ENCODE measurements at places on chromosomes 5 and 9.
A peak's percentile ranks its signal among the peaks of the same experiment; 100 is the strongest.

DNA sequence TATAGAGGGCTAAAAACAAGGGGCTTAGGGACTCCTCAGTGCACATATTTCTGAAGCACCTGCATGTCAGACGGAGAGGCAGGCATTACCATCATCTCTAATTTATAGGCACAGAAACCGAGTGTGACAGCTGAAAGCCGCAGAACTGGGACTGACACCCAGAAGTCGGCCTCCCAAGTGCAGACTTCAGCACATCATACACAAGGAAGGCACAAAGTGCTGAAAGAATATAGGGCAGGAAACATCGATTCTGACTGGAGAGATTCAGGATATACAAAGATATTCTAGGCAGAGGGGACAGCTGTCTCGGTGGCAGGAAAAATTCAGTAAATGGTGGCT, 11.2 kb downstream of the MRPS27 start:
- peaks cover 32% of the 10 kb centered on the region for H3K4me1 ChIP-seq
- no peaks in the 10 kb centered on the region for H3K27me3 ChIP-seq
- H3K4me3 ChIP-seq = peak overlapping the region; percentile 86
- H3K27ac ChIP-seq = peak overlapping the region; percentile 94
- peaks cover 41% of the 10 kb centered on the region for H3K36me3 ChIP-seq

DNA sequence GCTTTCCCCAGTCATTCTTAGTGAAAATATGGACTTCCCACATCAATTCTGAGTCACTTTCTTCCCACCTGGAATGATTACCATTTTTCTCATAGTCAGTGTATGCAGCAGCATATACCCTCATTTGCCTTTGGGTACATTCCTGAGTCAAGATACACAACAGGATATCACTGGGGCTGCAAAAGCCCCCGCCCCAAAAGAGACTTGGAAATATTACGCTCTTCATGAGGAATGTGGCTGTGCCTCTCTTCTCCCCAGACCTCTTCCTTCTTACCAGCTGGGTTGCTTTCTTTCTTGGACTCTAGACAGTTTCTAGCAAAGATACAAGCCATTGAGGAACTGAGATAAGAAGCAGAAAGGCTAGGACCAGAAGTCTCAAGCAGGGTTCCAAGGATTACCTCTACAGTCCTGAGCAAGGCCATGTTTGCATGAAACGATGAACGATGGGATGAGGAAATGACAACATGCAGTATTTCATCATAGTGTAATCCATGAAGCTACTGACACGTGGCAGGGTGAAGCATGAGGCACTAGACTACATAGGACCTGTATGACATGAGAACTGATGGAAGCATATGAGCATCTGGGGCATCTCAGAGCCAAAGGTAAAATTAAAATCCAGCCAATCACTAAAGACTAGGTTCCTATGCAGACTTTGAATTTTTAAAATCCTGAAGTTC, 218.1 kb downstream of the RAB3C start:
- no peak overlapping the region for H3K27ac ChIP-seq
- no peaks in the 10 kb centered on the region for H3K36me3 ChIP-seq
- H3K4me3 ChIP-seq = no peak overlapping the region
- peaks cover 8% of the 10 kb centered on the region for H3K27me3 ChIP-seq

GRCh38 chr9:21311889-21312288, 6.8 kb upstream of the IFNA5 start:
- DNase-seq = no peak
- no peak overlapping the region for H3K27ac ChIP-seq
- H3K4me3 ChIP-seq = no peak overlapping the region
- peaks cover 5% of the 10 kb centered on the region for H3K4me1 ChIP-seq
- H3K36me3 ChIP-seq = no peaks in the 10 kb centered on the region

- no peak for DNase-seq
- H3K4me1 ChIP-seq = peaks cover 31% of the 10 kb centered on the region
- H3K27me3 ChIP-seq = no peaks in the 10 kb centered on the region
- peaks cover 9% of the 10 kb centered on the region for H3K36me3 ChIP-seq
Measured at GRCh38 chr5:122775550-122776542, 966 bp downstream of the SNX2 start.

DNA sequence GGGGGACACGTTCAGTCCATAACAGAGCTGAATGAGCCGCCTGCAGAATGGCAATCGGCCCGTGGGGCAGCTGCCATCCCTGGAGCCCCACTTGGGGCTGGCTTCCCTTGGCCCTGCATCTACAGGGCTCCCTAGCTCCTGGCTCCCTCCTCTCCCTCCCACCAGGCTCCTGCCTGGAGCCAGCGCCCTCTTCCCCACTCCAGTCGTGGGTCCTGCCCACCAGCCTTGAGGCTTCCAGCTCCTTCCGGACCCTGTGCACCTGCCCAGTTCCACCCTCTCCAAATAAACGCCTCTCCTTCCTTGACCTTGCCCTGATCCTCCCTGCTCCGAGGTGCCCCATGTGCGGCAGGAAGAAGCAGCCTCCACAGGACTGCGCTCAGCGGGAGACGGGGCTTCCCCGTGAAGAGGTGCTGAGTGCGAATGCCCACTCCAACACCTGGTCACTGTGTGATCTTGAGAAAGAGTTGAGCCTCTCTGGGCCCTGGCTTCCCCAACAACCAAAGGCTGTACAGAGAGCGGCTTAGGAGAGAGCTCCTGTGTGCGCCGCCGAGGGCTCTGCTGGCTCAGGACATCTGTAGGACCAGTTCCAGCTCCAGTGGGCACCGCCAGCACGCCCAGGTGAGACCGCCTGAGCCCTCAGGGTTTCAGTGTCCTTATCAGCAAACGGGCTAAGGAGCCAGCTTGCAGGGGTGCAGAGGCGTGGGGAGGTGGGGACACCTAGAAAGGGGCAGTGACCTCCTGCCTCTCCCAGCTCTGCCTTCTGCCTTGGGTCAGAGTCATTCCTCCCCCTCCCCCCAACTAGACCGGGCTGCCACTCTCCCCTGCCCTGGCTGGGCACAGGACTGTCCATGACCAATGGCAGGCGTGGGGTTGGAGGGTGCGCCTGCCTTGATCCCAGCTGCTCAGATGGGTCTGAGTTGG, 12.1 kb downstream of the C9orf50 start:
- peaks cover 38% of the 10 kb centered on the region for H3K4me1 ChIP-seq
- no peak overlapping the region for H3K4me3 ChIP-seq
- no peaks in the 10 kb centered on the region for H3K27me3 ChIP-seq
- no peaks in the 10 kb centered on the region for H3K36me3 ChIP-seq
- no peak overlapping the region for H3K27ac ChIP-seq

DNA sequence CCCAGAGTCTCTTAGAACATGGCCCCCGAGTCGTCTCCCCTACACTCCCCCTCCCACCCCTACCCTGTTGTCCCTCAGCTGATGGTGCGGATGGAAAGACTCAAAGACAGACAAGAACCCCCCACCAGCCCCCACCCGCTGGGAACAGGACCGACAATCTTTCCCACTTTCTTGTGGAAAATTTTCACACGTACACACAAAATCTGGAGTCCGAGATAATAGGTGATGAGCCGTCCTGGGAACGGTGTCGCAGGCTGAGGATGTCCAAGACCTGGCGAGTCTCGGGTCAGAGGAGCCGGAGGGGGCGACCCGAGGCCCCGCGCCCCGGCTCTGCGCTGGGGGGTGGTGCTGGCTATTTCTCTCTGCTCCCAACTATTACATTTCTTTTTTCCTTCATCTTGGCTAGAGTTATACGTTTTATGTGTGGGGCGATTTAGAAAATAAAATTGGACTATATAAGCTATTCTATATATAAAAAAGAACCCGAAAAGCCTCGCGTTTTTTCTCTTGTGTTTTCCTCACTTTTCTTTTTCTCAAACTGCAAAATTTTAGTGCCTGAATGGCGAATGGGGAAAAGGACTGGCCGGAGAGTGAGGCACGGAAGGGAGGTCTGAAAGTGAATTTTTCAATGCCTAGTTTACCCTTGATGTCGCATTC, 188.8 kb downstream of the MEF2C start:
- H3K27ac ChIP-seq = no peak overlapping the region
- H3K4me1 ChIP-seq = peaks cover 16% of the 10 kb centered on the region
- no peak overlapping the region for H3K4me3 ChIP-seq
- peaks cover 72% of the 10 kb centered on the region for H3K27me3 ChIP-seq

- peaks cover 24% of the 10 kb centered on the region for H3K27me3 ChIP-seq
- DNase-seq = no peak
- H3K36me3 ChIP-seq = no peaks in the 10 kb centered on the region
- H3K27ac ChIP-seq = no peak overlapping the region
Measured at GRCh38 chr9:88528080-88528790, 6.7 kb upstream of the NXNL2 start.

DNA sequence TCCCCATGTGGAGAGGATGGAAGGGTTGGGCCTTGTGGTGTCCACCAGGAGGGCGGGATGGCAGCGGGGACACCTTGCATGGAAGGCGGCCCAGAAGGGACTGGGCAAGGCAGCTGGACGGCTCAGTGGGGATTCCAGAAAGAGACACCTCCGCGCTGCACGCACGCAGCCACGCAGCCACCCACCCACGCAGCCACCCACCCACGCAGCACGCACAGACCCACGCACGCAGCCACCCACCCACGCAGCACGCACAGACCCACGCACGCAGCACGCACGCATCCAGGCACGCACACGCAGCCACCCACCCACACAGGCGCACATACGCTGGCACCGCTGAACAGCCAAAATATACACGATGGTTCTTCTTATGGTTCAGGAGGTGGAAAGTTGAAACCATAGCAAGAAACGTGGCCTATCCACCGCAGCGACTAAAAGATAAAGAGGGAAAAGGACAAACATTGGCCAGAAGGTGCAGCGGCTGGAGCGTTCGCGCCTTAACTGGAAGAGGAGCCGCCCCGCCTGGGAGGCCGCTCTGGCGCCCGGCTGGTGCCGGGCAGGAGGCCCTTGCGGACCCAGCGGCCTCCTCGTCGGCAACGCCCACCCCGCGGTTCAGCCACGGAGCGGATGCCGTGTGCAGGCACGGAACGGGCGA, 22.2 kb upstream of the EXOC3 start:
- no peak overlapping the region for H3K4me3 ChIP-seq
- H3K4me1 ChIP-seq = peaks cover 20% of the 10 kb centered on the region
- H3K27ac ChIP-seq = no peak overlapping the region
- no peaks in the 10 kb centered on the region for H3K27me3 ChIP-seq
- peaks cover 12% of the 10 kb centered on the region for H3K36me3 ChIP-seq
- DNase-seq = no peak

DNA sequence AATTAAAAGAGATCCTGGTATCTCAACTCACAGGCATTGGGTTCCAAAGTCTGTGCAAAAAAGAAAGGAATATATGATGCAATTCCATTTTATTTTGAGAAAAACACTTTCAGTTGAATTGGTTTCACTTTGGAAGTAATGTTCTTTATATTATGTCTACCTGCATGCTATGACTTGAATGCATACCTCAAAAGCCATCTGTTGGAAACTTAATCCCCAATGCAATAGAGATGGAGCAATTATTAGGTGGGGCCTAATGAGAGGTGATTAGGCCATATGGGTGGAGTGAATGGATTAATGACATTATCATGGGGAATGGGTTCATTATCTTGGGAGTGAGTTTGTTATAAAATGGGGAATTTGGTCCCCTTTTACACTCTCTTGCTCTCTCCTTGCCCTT, 293.3 kb downstream of the CSNK1G3 start:
- no peaks in the 10 kb centered on the region for H3K36me3 ChIP-seq
- no peak overlapping the region for H3K27ac ChIP-seq
- DNase-seq = no peak
- no peaks in the 10 kb centered on the region for H3K27me3 ChIP-seq

DNA sequence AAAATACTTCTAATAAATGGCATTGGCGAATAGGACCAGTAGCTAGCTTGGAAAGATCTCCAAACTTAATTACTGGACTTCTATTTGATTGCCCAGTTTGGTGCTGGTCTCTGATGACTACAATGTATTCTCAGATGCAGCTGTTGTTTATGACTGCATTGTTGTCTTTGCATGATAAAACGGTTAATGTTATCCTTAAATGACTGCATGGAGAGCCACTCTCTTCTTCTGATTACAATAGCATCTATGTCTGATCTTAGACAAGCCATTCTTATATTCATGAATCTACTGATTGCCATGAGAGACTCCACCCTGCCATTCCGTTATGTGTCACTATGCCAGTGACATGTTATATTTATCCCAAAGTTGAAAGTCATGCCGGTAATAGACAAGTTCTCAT, 42.9 kb upstream of the ERBIN start:
- no peak overlapping the region for H3K27ac ChIP-seq
- no peaks in the 10 kb centered on the region for H3K27me3 ChIP-seq
- no peaks in the 10 kb centered on the region for H3K36me3 ChIP-seq
- DNase-seq = no peak

- H3K4me3 ChIP-seq = no peak overlapping the region
- no peak overlapping the region for H3K27ac ChIP-seq
- DNase-seq = no peak
- no peaks in the 10 kb centered on the region for H3K27me3 ChIP-seq
- H3K4me1 ChIP-seq = no peaks in the 10 kb centered on the region
- no peaks in the 10 kb centered on the region for H3K36me3 ChIP-seq
Measured at GRCh38 chr5:2921651-2922050, 170.2 kb upstream of the IRX2 start.

DNA sequence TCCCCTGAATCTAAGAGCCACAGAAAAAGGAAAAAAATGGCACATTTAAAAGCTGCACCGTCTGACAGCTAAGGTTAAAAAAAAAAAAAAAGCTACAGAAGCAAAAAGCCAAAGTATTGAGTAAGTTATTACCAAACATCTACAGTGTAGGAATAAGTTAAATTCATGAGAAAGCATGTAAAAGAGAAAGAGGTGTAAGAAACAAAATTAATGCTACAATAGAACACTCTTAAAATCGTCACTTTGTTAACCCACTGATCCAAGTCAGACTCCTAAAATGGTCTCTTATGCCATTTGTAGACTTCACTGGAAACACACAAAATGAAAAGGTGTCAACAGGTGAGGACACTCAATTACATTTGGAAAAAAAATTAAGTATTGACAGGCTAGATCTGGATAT, 120.2 kb downstream of the SSBP2 start:
- no peak overlapping the region for H3K4me3 ChIP-seq
- H3K27me3 ChIP-seq = no peaks in the 10 kb centered on the region

GRCh38 chr9:95750725-95751519, 124.6 kb upstream of the ERCC6L2 start:
- no peaks in the 10 kb centered on the region for H3K36me3 ChIP-seq
- peak; percentile 69 for DNase-seq
- H3K27ac ChIP-seq = no peak overlapping the region
- H3K27me3 ChIP-seq = peaks cover 2% of the 10 kb centered on the region

- no peak overlapping the region for H3K4me3 ChIP-seq
- H3K27me3 ChIP-seq = no peaks in the 10 kb centered on the region
- no peaks in the 10 kb centered on the region for H3K4me1 ChIP-seq
- no peaks in the 10 kb centered on the region for H3K36me3 ChIP-seq
- no peak overlapping the region for H3K27ac ChIP-seq
Measured at GRCh38 chr5:164145458-164145857, 640.0 kb downstream of the MAT2B start.

GRCh38 chr5:16568875-16569580, 47.8 kb downstream of the RETREG1 start:
- peaks cover 32% of the 10 kb centered on the region for H3K4me1 ChIP-seq
- H3K27me3 ChIP-seq = no peaks in the 10 kb centered on the region
- H3K36me3 ChIP-seq = peaks cover 19% of the 10 kb centered on the region
- H3K27ac ChIP-seq = no peak overlapping the region
- H3K4me3 ChIP-seq = no peak overlapping the region

GRCh38 chr9:113954591-113954990, 78.5 kb downstream of the ZNF618 start:
- H3K4me3 ChIP-seq = no peak overlapping the region
- H3K27me3 ChIP-seq = no peaks in the 10 kb centered on the region
- H3K27ac ChIP-seq = no peak overlapping the region
